ENCODE measurements at places on chromosomes 2 and 18. TPM values are rescaled to one million over a fixed set of nuclear protein-coding genes. Genes with fewer than 3 reads are reported as not detected.
A peak's percentile ranks its signal among the peaks of the same experiment; 100 is the strongest.

The CD8B2 gene
- not detected for total RNA-seq

The SAP130 gene
- total RNA-seq: 19.8 TPM

The FOXI3 gene
- total RNA-seq: 0.51 TPM

The ARHGAP25 gene
- total RNA-seq: 5.8 TPM

The DSC2 gene
- 11.9 TPM for total RNA-seq

The SLC9A4 gene
- total RNA-seq: not detected

The ANKRD30BL gene
- total RNA-seq: not detected

The CERKL gene
- 0.25 TPM for total RNA-seq

The CFC1 gene
- total RNA-seq: not detected

The LINC00305 gene
- not detected for total RNA-seq

The HDLBP gene
- total RNA-seq: 269 TPM

DNA sequence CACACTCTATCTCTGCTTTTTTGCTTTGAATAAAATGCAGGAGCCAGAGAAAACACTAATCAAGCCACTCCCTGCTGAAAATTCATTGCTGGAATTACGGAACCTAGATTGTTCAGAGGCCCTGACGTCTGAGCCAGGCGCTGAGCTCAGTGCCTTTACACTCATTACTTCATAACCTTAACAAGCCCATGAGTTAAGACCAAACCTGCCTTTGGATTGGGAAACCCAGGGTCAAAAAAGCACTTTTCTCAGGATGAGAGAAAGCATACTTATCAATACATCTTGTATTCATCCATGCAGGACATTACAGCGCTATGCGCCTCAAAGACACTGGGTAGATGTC, 762 bp downstream of the INO80C start:
- H3K4me3 ChIP-seq: peak overlapping the region; percentile 88
- no peak for DNase-seq
- H3K27ac ChIP-seq: no peak overlapping the region
- peaks cover 24% of the 10 kb centered on the region for H3K4me1 ChIP-seq
- H3K36me3 ChIP-seq: no peaks in the 10 kb centered on the region

DNA sequence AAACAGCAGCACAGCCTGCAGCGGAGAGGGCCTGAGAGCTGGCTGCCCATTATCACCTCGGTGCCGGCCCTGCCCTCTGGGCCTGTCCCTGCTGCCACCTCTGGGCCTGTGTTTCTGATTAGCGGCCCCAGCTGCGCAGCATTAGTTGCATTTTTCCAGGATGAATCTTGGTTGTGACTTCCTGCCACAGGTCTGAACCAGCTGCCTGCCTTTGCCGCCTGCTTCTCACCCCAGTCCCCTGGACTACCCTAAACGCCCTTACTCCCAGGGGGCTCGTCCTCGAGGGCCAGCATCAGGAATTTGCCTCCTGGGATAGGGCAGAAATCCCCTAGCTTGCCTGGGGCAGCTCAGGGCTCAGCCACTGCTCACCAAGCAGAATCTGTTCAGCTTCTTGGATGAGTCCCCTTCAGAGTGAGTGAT, 342.8 kb downstream of the DYSF start:
- no peak overlapping the region for H3K27ac ChIP-seq
- no peak overlapping the region for H3K4me3 ChIP-seq
- DNase-seq: no peak
- no peaks in the 10 kb centered on the region for H3K27me3 ChIP-seq

- H3K4me3 ChIP-seq: no peak overlapping the region
- no peaks in the 10 kb centered on the region for H3K36me3 ChIP-seq
- DNase-seq: no peak
- no peaks in the 10 kb centered on the region for H3K4me1 ChIP-seq
Measured at GRCh38 chr2:239926587-239927232, 98.4 kb downstream of the NDUFA10 start.

- peaks cover 85% of the 10 kb centered on the region for H3K27me3 ChIP-seq
- no peaks in the 10 kb centered on the region for H3K36me3 ChIP-seq
- no peaks in the 10 kb centered on the region for H3K4me1 ChIP-seq
- DNase-seq: no peak
Measured at GRCh38 chr2:113284476-113284875, 5.8 kb upstream of the PAX8 start.

DNA sequence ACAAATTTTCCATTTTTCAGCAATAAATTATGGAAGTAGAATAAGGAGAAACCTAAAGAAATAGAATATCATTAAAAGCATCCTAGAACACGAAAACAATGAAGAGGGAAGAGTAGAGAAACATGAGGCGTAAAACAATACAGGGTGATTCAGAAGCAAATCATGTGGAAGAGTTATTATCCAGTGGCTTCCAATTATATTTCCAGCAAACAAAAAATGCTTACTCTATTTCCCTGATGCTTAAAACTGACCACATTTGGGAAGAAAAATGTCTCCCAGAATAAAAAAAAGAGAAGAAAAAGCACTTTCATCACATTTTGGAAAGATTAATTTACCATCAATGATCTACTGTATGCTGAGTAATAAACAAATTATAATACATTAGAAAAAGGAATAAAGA, 192.6 kb downstream of the CD226 start:
- no peaks in the 10 kb centered on the region for H3K27me3 ChIP-seq
- DNase-seq: no peak
- H3K4me3 ChIP-seq: no peak overlapping the region
- no peaks in the 10 kb centered on the region for H3K36me3 ChIP-seq
- peaks cover 10% of the 10 kb centered on the region for H3K4me1 ChIP-seq

DNA sequence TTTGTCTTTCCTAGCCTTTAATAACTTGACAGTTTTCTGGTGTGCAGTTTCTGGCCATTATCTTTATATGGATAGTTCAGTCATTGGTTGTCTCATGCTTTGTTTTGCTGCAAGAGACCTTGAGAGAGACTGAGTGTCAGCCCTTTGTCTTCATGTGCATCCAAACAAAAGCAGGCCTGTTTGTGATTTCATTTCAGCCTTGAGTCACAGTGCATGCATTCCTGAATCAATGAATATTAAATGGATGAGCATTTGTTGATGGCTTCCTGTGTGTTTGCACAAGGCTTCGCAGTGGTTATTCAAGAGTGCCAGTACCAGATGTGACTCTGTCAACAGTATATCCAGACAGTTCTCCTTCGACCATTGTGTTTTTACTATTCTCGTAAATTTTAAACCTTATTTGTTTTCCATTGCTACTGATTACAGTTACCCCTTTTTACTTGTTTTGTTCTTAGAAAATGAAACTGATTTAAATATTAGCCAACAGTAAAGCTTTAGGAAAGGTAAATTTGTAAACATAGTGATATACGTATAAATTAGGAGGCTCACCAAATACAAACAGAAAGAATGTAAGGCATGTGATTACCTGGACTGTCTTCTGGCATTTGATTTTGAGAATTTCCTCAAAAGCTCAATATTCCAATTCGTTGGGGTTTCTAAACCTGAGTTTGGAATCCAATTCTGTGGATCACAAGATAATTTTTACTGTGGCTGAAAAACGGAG, 319.8 kb downstream of the CTNNA2 start:
- H3K36me3 ChIP-seq: no peaks in the 10 kb centered on the region
- H3K27me3 ChIP-seq: no peaks in the 10 kb centered on the region
- peak overlapping the region; percentile 39 for H3K27ac ChIP-seq
- no peak overlapping the region for H3K4me3 ChIP-seq
- peaks cover 16% of the 10 kb centered on the region for H3K4me1 ChIP-seq

- H3K4me1 ChIP-seq: peaks cover 9% of the 10 kb centered on the region
- DNase-seq: peak; percentile 27
- H3K27me3 ChIP-seq: peaks cover 13% of the 10 kb centered on the region
Measured at GRCh38 chr2:6922201-6922656, 5.0 kb downstream of the RNF144A start.

DNA sequence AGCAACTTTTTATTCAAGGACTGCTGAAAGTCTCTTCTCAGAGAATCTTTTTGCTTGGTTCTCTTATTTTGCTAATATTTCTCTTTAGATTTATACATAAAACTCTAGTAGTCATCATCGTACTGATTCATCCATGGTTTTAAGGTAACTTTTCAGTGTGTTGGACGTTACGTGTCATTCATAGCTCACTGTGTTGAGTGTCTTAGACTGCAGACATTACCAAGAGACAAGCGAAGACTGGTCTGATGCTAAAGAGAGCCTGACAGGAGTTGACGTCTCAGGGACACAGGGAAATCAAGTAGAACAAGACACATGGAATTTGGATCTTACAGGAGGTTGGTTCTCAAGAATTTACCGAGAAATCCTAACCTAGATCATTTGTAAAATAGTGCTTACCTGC, 25.5 kb downstream of the RBM44 start:
- DNase-seq: no peak
- no peak overlapping the region for H3K4me3 ChIP-seq
- H3K4me1 ChIP-seq: no peaks in the 10 kb centered on the region
- peaks cover 30% of the 10 kb centered on the region for H3K27me3 ChIP-seq
- H3K36me3 ChIP-seq: no peaks in the 10 kb centered on the region

- no peaks in the 10 kb centered on the region for H3K27me3 ChIP-seq
- no peaks in the 10 kb centered on the region for H3K36me3 ChIP-seq
- H3K27ac ChIP-seq: no peak overlapping the region
Measured at GRCh38 chr18:60664736-60665135, 292.2 kb upstream of the MC4R start.

GRCh38 chr2:239246723-239247122, 154.1 kb downstream of the HDAC4 start:
- no peaks in the 10 kb centered on the region for H3K27me3 ChIP-seq
- DNase-seq: no peak
- H3K36me3 ChIP-seq: no peaks in the 10 kb centered on the region
- no peak overlapping the region for H3K4me3 ChIP-seq
- H3K4me1 ChIP-seq: peaks cover 27% of the 10 kb centered on the region
- no peak overlapping the region for H3K27ac ChIP-seq

- no peak for DNase-seq
- no peaks in the 10 kb centered on the region for H3K36me3 ChIP-seq
- H3K4me3 ChIP-seq: no peak overlapping the region
- H3K27ac ChIP-seq: no peak overlapping the region
- no peaks in the 10 kb centered on the region for H3K4me1 ChIP-seq
- no peaks in the 10 kb centered on the region for H3K27me3 ChIP-seq
Measured at GRCh38 chr2:16852651-16853050, 187.0 kb upstream of the CYRIA start.

GRCh38 chr2:71880846-71881610, 266.6 kb downstream of the CYP26B1 start:
- H3K36me3 ChIP-seq: no peaks in the 10 kb centered on the region
- no peak for DNase-seq
- H3K4me3 ChIP-seq: no peak overlapping the region
- H3K27ac ChIP-seq: no peak overlapping the region
- H3K27me3 ChIP-seq: no peaks in the 10 kb centered on the region

DNA sequence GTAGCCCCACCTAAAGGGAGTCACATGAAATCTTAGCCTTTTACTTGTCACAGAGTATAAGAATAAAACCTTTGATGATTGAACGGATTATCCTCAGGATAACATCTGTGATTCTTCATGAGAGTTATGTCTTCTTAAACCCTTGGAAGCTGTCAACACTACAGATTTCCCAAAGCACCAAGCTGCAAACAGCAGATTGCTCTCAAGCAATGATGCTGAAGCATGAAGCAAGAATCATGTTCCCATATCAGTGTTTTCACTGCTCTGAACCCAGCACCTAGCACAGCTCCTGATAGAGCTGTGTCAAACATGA, 47.6 kb upstream of the CELF4 start:
- no peaks in the 10 kb centered on the region for H3K27me3 ChIP-seq
- H3K4me1 ChIP-seq: peaks cover 3% of the 10 kb centered on the region

GRCh38 chr2:234873828-234874173, 78.0 kb upstream of the SH3BP4 start:
- no peaks in the 10 kb centered on the region for H3K4me1 ChIP-seq
- H3K27ac ChIP-seq: no peak overlapping the region
- no peaks in the 10 kb centered on the region for H3K27me3 ChIP-seq
- DNase-seq: no peak
- H3K36me3 ChIP-seq: no peaks in the 10 kb centered on the region

GRCh38 chr2:46555646-46556234, 76.4 kb downstream of the TMEM247 start:
- peaks cover 21% of the 10 kb centered on the region for H3K4me1 ChIP-seq
- H3K36me3 ChIP-seq: no peaks in the 10 kb centered on the region
- H3K27ac ChIP-seq: no peak overlapping the region
- H3K4me3 ChIP-seq: no peak overlapping the region

- no peaks in the 10 kb centered on the region for H3K27me3 ChIP-seq
- H3K27ac ChIP-seq: no peak overlapping the region
- no peak overlapping the region for H3K4me3 ChIP-seq
Measured at GRCh38 chr18:55525845-55526244, 62.1 kb downstream of the TCF4 start.

DNA sequence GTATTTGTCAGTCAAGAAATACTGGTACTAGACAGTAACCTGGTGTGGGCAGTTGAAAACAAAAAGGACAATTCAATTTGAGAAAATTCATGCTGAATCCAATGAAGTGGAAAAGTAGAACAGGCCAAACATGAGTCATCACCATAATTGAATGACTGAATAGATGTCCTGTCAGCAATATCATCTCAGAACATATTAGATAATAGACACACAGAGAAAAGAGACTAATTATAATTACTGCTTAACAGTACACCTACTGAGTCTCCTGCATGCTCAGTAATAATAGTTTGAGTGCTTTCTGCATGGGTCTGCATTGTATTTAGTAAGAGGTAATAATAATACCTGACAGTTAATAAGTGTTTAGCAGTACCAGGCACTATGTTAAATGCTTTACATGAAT, 138.6 kb upstream of the ZC3H15 start:
- no peak overlapping the region for H3K27ac ChIP-seq
- no peaks in the 10 kb centered on the region for H3K36me3 ChIP-seq
- H3K4me1 ChIP-seq: no peaks in the 10 kb centered on the region
- DNase-seq: no peak
- no peaks in the 10 kb centered on the region for H3K27me3 ChIP-seq

GRCh38 chr2:40367652-40368051, 84.2 kb downstream of the SLC8A1 start:
- DNase-seq: no peak
- H3K27me3 ChIP-seq: no peaks in the 10 kb centered on the region
- no peak overlapping the region for H3K4me3 ChIP-seq
- no peaks in the 10 kb centered on the region for H3K36me3 ChIP-seq
- H3K27ac ChIP-seq: no peak overlapping the region
- H3K4me1 ChIP-seq: peaks cover 18% of the 10 kb centered on the region

DNA sequence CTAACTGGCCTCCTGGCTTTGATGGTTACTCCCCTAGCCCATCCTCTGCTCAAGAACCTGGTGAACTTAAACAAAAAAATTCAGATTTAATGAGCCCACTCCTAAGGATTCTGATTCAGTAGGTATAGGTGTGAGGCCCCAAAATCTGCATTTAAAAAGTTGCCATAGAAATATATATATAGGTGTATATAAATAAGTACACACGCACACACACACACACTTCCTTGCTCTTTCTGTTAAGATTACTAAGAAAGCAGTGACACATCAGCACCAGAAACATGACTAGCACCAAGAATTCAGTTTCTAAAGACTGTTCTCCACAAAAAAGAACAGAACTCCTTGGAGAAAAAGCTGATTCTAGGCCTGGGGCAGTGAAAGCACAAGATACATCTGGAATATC, 17.8 kb downstream of the EML6 start:
- H3K36me3 ChIP-seq: no peaks in the 10 kb centered on the region
- H3K27ac ChIP-seq: no peak overlapping the region
- no peaks in the 10 kb centered on the region for H3K4me1 ChIP-seq
- no peaks in the 10 kb centered on the region for H3K27me3 ChIP-seq
- no peak overlapping the region for H3K4me3 ChIP-seq
- DNase-seq: no peak

- peaks cover 16% of the 10 kb centered on the region for H3K4me1 ChIP-seq
- H3K36me3 ChIP-seq: no peaks in the 10 kb centered on the region
- peak overlapping the region; percentile 89 for H3K4me3 ChIP-seq
- no peak overlapping the region for H3K27ac ChIP-seq
- peak; percentile 63 for DNase-seq
Measured at GRCh38 chr18:48974304-48975119, 23.7 kb upstream of the SMAD7 start.
